ENCODE measurements at places on chromosomes 6 and 20.

- no peak for DNase-seq
Observed at GRCh38 chr6:9977411-9977810, 437.5 kb downstream of the TFAP2A start.

GRCh38 chr6:42819803-42820511 lies 38.1 kb downstream of the BICRAL start:
- no peak for DNase-seq

- DNase-seq = no peak
Observed at GRCh38 chr6:124546601-124547000, 415.6 kb upstream of the RNF217 start.

DNA sequence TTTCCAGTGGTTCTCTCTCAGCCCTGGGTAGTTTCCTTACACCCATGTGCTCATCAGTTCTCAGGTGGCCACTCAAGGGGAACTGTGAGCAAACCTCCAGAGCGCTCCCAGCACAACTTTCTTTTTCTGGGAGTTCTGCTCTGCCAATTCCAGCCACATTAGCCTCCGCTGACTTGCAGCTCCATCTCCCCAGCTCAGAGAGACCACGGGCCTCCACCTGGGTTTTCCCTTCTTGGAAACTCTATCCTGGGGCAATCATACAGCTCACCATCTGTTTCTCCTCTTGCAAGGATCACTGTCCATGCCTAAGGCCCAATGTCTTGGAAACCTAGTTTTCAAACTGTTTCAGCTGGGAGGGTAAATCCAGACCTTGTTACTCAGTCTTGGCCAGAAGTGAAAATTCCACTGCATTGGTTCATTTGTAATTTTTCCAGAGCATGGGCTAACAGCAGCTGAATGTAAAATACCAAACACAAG lies 129.9 kb downstream of the EYA2 start:
- no peak for DNase-seq

- no peak for DNase-seq
Observed at GRCh38 chr6:11350294-11350693, 117.8 kb upstream of the NEDD9 start.

- DNase-seq = no peak
Observed at GRCh38 chr6:101608703-101609102, 215.2 kb downstream of the GRIK2 start.

Data from fibroblast of skin of left biceps (primary cell).